AG10803 (cell line): ENCODE measurements at places on chromosomes 5 and 9.

- DNase-seq = no peak
Observed at GRCh38 chr5:73419117-73419464, 29.5 kb downstream of the FOXD1 start.

DNA sequence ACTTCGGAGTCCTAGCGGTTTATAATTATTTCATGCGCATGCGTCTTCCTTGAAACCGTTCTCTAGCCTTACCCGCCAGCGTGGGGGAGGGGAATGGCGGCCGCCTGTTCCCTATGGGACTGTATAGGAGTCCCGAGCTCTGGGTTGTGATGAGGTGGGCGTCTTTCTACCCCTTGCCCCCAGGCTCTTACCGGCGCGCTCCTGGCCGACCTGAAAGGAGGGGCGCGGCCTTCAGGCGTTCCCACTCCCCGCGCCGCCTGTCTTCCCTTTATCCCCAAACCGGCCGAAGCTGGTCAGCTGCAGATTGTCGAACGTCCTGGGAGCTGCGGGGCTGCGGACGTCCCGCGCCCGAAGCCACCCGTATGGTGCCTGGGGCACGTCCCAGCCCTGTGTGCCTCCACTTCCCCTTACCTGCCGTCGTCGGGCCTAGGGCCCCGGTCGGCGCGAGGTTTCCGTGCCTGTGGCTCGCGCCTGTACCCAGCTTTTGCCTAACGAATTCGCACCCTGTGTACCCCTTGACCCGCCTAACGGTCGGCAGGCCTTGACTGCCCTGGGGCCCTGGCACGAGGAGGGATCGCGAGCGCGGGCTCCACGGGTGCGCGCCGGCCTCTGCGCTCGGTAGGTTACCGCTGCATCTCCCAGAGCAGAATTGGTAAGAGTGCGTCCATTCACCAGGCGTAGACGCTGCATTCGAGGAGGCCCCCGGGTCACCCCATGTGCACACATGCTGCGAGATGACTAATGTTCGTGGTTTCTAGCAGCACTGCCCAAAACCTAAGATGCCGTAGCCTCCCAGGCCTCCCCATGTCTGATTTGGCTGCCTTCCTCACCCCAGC, 653 bp upstream of the HNRNPH1 start:
- DNase-seq = peak; percentile 87

- no peak for DNase-seq
Observed at GRCh38 chr5:73298772-73299630, 126.0 kb downstream of the TMEM174 start.

DNA sequence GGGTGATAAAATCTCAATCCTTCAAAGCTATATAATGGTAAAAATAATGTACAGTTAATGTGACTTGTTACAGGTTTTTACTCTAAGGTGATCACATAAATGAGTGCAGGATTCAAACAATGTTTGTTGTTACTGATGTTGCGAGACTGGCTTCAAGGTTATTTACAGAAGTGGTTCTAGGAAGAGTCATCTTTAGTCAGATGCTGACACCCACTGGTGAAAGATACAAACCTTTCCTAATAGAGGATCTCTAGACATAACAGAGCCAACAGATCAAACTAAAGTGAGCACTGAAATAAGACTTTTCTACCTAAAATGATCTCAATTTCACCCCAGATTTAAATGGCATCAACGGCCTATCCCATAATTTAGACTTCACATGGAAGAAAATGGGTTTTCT, 20.2 kb downstream of the ARSB start:
- DNase-seq = peak; percentile 77

DNA sequence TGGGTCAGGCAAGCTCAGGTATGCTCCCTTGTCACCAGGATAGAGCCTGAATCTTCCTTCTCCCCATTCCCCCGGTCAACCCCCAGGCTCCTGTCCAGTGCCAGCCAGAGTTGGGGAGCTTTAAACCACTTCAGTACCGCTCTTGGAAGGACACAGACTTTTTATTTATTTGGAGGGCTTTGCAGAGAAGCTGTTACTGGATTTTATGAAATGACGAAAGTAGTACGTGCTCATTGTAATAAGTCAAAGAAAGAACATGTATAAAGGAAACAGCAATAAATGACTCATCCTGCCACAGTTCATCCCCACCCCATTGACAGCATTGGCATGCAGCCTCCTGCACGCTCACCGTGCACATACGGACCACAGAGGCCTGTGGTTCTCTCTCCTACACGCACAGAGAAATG, 230.3 kb downstream of the AUH start:
- peak; percentile 98 for DNase-seq

DNA sequence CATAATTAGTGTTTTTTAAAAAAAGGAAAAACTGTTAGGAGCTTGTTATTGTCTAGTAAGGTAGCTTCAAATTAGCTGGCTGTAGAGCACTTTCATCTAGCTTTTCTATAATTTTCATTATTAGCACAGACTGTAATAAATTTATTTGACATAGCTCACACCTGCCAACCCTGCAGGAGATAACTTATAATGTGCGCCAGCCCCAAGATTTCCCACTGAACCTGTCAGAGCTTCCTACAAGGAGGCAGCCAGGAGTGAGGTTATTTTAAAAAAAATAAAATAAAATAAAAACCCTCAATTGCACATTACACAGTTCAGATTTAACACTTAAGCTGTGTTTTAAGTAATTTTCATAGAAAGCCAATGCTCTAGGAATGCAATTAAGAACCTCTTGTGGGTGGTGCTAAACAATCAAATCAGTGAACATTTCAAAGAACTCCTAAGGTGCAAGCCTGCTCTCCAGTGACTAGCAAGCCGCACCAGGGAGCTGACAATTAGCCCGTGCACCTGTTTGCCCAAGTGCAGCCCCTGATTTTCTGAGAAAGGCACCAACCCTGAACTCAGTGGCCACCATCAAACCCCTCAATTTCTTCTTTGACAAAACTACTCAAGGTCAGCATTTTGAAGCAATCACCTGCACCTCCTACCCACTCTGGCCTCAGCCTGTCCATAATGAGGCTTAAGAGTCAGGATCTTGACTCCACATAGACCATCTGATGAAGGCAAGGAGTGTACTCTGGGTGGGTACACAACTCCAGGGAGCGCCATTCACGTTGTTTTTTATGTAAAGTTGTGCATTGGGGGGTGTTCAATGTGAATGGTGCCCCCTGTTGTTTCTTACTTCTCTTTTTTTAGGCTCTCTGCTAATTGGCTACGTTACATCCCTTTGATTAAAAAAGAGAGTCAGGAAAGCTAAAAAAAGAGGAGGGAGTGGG, 385.3 kb upstream of the WWC1 start:
- DNase-seq = no peak

DNA sequence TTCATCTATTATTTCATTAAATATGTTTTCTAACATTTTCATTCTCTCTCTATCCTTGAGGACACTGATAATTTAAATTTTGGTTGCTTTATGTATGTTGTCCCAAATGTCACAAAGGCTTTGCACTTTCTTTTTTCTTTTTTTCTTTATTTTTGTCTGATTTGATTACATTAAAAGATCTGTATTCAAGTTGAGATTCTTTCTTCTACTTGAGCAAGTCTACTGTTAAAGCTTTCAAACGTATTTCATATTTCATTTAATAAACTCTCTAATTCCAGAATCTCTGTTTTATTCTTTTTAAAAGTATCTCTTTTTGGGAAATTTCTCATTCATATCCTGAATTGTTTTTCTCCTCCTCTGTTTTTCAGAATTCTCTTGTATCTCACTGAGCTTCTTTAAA, 106.5 kb downstream of the GNA14 start:
- no peak for DNase-seq

GRCh38 chr5:102991802-102992201, 128.1 kb downstream of the GIN1 start:
- no peak for DNase-seq

GRCh38 chr5:40307920-40308319, 371.8 kb upstream of the PTGER4 start:
- DNase-seq = no peak

DNA sequence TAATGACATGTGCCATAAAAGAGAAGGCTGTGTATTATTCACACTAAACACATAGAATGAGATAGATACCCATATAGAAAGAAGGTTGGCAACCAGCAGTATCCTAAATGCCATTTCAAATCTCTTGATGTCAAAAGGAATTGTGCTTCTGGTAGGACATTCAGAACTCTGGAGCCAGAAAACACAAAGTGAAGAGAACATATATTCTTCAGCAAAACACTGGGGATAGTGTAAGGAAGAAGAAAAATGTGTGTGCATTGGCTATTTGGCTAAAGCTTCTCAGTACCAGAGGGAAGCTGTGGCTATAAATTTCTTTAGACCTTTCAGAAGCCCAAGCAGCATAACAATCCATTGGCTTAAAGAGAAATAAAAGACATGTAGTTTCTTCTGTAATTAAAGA, 551.6 kb upstream of the C9orf72 start:
- no peak for DNase-seq

DNA sequence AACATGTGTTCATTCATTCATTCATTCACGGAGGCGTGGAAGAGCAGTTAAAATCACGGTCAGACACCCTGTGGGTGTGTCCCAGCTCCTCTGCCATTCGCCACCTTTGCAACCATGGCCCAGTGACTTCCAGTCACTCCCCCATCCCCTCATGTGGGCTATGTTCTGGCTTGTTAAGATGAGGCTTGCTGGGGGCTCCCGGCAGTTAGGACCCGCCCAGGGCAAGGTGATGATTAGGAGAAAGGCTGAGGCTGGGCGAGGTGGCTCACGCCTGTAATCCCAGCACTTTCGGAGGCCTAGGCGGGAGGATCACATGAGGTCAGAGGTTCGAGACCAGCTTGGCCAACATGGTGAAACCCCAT, 24.9 kb upstream of the PTGES start:
- DNase-seq = no peak

DNA sequence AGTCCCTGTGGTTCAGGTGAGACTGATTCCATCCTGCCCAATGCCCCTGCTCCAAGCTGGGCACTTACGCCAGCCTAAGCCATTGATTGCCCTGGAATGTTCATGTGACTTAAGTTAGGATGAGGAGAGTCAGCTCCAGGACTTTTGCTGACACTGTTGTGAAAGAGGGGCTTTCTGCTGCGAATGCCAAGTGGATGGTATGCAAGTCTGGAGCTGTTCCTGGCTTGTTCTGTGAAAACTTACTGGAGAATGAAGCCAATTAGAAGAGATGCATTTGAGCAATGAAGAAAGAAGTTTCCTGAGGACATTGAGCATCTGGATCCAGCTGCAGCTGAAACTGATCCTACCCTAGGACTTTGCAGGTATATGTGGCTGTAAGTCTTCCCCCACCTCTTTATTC, 61.2 kb upstream of the ZFR start:
- DNase-seq = peak; percentile 96

- DNase-seq = no peak
Observed at GRCh38 chr5:7808998-7809397, 41.9 kb downstream of the CFAP90 start.

- peak; percentile 24 for DNase-seq
Observed at GRCh38 chr5:178461004-178461730, 129.0 kb downstream of the COL23A1 start.

DNA sequence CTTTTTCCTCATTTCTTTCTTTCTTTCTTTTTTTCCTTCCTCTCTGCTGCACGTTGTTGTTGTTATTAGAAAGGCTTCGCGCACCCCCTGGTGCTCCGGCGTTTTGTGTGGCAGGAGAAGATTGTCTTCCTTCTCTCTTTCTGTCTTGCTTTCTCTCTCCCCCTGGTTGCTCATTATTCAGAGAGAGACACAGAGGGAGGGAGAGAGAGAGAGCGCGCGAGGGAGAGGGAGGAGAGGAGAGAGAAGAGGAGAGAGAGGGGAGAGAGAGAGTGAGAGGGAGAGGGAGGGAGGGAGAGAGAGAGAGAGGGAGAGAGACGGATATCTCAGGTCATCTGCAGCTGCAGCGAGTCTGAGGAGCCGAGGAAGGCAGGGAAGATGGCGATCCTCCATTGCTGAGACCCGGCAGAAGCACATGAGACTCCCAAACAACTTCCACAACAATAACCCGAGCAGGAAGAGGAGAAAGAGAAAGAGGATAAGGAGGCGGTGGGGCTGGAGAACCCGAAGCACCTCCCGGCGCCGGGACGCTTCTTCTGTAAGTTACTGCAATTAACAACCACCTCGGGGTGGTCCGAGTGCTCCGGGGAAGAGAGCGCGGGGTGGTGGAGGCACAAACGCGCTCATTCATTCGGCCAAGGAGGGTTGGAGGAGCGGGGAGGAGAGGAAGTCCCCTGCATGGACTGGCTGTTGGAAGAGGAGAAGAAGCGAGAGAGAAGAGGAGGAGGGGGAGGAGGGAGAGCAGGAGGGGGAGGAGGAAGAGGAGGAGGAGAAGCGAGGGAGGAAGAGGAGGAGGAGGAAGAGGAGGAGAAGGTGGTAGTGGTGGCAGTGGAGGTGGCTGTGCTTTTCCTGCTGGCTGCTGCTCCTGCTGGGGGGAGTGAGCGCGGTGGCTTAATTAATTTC, at the start of gene ZNF462:
Gene ZNF462, plus strand, starts transcription at position 346 of the 900 bp plus-strand sequence. CDS start 60,218 bp downstream, outside the sequence.
- peak; percentile 75 for DNase-seq

DNA sequence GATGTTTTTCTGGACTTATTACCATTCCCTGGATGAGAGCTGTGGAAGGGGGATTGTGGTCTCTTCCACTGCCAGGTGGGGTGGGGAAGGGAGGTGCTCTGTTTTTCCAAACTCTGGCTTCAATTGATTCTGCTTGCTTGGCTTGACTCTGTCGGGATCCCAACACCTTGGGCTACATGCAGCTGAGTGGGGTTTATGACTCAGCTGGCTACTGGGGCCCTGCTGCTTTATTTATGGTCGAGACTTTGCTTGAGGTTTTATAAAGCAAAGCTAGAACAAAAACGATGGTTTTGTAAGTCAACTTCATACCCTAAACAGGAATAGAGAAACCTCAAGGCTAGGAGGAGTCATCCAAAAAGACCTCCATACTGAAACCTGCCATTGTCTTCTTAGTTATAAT, 76.3 kb downstream of the AOPEP start:
- peak; percentile 72 for DNase-seq

DNA sequence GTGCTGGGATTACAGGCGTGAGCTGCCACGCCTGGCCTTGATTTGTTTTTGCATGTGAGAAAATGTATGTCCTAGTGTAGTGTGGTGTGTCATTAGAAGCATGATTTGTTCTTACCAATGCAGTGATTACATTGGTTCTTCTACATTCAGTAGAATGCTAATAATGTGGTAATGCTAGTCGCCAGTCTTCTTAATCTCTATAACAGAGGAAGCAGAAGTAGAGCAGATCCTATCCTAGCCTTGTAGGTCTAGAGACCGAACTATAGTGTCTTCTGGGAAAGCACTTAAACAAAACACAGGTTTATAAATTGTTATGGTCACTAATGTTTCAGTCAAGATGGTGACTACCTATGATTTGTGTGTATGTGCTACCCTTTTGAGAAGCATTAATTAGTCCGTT, 197.5 kb upstream of the DMRT1 start:
- DNase-seq = no peak

DNA sequence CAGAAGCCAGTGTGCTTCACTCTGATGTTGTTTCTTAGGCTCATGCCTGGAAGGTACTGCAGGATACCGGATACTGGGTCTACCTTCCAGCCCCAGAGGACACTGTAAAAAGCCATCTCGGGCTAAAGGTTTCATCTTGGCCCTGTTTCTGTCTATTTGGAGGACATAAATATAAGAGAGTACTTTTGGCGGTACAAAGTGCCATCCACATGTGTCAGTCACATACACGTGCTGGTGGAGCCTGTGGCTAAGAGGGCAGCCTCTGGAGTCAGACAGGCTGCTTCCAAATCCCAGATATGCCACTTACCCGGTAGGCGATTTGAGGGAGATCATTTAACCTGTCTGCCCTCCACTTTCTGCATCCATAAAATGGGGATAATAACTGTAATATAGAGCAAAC, 160.4 kb downstream of the NR3C1 start:
- no peak for DNase-seq

- no peak for DNase-seq
Observed at GRCh38 chr5:82359272-82359671, 81.1 kb upstream of the RPS23 start.
